ENCODE measurements at places on chromosomes 16 and 17. TPM values are rescaled to one million over a fixed set of nuclear protein-coding genes. Genes with fewer than 3 reads are reported as not detected.

Gene UNC13D
- 20.0 TPM for total RNA-seq

- H3K27ac ChIP-seq, result no peak overlapping the region
- H3K4me1 ChIP-seq, result no peaks in the 10 kb centered on the region
- no peaks in the 10 kb centered on the region for H3K36me3 ChIP-seq
These were observed 11.7 kb downstream of the ABAT start for GRCh38 chr16:8686031-8686621.

GRCh38 chr16:78163772-78164670, 64.6 kb downstream of the WWOX start:
- no peak overlapping the region for H3K4me3 ChIP-seq
- no peaks in the 10 kb centered on the region for H3K27me3 ChIP-seq
- H3K36me3 ChIP-seq, result no peaks in the 10 kb centered on the region
- no peak overlapping the region for H3K27ac ChIP-seq
- H3K4me1 ChIP-seq, result no peaks in the 10 kb centered on the region

GRCh38 chr16:89658221-89658879, 714 bp downstream of the SPATA33 start:
- DNase-seq, result no peak
- peak overlapping the region; percentile 66 for H3K4me3 ChIP-seq
- no peaks in the 10 kb centered on the region for H3K27me3 ChIP-seq
- peaks cover 3% of the 10 kb centered on the region for H3K4me1 ChIP-seq
- H3K27ac ChIP-seq, result no peak overlapping the region
- H3K36me3 ChIP-seq, result no peaks in the 10 kb centered on the region

- no peak overlapping the region for H3K4me3 ChIP-seq
- H3K27me3 ChIP-seq, result no peaks in the 10 kb centered on the region
- no peak overlapping the region for H3K27ac ChIP-seq
- no peak for DNase-seq
- no peaks in the 10 kb centered on the region for H3K4me1 ChIP-seq
These were observed 27.5 kb downstream of the TVP23A start for GRCh38 chr16:10791048-10791447.

- no peaks in the 10 kb centered on the region for H3K27me3 ChIP-seq
- no peaks in the 10 kb centered on the region for H3K4me1 ChIP-seq
- H3K4me3 ChIP-seq, result no peak overlapping the region
- DNase-seq, result no peak
- H3K27ac ChIP-seq, result peak overlapping the region; percentile 91
These were observed 22.5 kb downstream of the TIMM22 start for GRCh38 chr17:1019451-1019850.

DNA sequence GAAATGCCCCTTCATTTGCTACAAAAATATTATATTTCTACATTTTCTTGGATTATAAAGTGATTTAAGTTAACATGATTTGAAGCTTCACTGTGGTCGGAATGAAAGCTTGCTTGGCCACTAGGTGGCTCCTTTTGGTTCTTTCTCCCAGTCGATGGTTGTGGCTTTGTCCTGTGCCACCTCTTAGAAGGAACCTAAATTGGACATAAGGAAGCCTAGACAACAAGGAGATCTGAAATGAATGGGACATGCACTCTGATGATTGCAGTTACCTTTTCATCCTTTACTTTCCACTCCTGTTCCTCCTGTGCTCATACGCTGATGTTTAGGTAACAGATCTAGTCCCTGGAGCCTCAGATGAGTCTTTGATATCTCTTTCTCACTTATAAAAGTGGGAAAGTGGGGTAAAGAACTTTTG, 39.2 kb downstream of the FTO start:
- H3K36me3 ChIP-seq, result no peaks in the 10 kb centered on the region
- peaks cover 3% of the 10 kb centered on the region for H3K4me1 ChIP-seq
- no peak for DNase-seq
- no peaks in the 10 kb centered on the region for H3K27me3 ChIP-seq
- no peak overlapping the region for H3K27ac ChIP-seq
- no peak overlapping the region for H3K4me3 ChIP-seq

Gene IGFALS
- total RNA-seq, result not detected

GRCh38 chr17:37744633-37744927, 279 bp downstream of the HNF1B start:
- no peaks in the 10 kb centered on the region for H3K4me1 ChIP-seq
- H3K27me3 ChIP-seq, result no peaks in the 10 kb centered on the region
- no peak for DNase-seq
- H3K27ac ChIP-seq, result no peak overlapping the region
- no peak overlapping the region for H3K4me3 ChIP-seq
- no peaks in the 10 kb centered on the region for H3K36me3 ChIP-seq

- no peaks in the 10 kb centered on the region for H3K27me3 ChIP-seq
- peaks cover under 1% of the 10 kb centered on the region for H3K36me3 ChIP-seq
- H3K4me3 ChIP-seq, result no peak overlapping the region
- no peaks in the 10 kb centered on the region for H3K4me1 ChIP-seq
These were observed 266.6 kb downstream of the XYLT1 start for GRCh38 chr16:17204206-17204605.

DNA sequence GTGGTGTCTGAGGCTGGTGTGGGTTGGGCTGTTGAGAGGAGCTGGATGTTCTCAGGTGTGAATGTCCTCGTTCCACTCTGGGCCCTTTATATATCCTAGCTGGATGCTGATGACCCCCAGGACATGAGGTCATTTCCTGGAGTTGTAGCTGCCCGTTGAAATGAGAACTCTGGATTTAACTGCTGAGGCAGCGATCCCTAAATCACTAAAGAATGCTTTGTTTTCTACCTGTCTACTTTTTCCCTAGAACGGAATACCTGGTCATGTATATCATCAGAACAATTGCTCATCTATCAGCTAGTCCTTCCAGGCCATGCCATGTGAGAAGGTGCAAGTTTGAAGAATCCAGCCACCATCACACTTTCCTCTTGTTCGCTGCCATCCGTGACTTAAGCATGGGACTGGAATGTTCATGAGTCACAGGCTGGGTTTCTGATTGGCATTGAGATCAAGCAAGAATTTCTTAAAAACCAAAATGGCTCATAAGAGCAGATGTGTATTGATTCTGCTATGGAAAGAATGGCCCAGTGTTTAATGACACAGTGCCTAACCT, at the start of gene KRTAP2-3:
KRTAP2-3 (minus strand) TSS at position 63 of the 553 bp plus-strand sequence. CDS start 64 bp downstream, outside the sequence.
- no peaks in the 10 kb centered on the region for H3K4me1 ChIP-seq
- H3K27ac ChIP-seq, result no peak within 1 kb of the TSS
- no peak for DNase-seq
- H3K27me3 ChIP-seq, result no peaks in the 10 kb centered on the region
- H3K4me3 ChIP-seq, result no peak within 1 kb of the TSS
- H3K36me3 ChIP-seq, result no peaks in the 10 kb centered on the region

DNA sequence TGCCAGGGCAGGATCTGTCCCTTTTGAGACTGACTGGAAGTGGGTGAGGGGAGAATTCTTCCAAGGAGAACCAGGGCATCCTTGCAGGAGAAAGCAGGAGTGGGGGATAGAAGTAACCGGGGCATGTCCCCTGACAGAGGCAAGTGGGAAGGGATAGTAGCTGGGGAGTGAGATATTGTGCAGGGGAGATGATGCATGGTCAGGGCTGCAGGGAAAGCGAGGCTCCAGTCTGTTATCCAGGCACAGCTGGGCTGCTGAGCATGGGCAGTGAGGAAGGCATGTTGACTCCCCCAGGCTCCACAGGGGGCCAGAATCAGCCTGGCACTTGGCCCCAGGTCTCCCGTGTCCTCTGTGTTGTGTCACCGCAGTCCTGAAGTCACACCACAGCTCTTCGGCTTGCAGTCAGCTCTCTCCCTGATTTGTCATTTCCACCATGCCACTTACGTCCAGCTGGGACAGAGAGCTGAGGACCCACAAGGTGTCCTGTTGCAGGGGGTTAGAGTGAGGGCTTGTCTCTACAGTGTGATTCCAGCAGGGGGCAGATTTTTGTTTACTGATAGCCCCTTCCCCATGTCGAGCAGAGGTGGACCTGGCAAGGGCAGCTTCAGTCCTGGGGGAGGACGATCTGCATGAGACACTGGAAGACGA, 40.9 kb downstream of the B9D1 start:
- no peak overlapping the region for H3K27ac ChIP-seq
- no peaks in the 10 kb centered on the region for H3K36me3 ChIP-seq
- no peaks in the 10 kb centered on the region for H3K27me3 ChIP-seq
- no peak for DNase-seq

- H3K36me3 ChIP-seq, result no peaks in the 10 kb centered on the region
- peak; percentile 57 for DNase-seq
- no peak overlapping the region for H3K4me3 ChIP-seq
- no peak overlapping the region for H3K27ac ChIP-seq
- no peaks in the 10 kb centered on the region for H3K4me1 ChIP-seq
These were observed 14.8 kb upstream of the ADCY7 start for GRCh38 chr16:50251375-50252081.

Gene HBA2
- total RNA-seq, result 1,265 TPM

DNA sequence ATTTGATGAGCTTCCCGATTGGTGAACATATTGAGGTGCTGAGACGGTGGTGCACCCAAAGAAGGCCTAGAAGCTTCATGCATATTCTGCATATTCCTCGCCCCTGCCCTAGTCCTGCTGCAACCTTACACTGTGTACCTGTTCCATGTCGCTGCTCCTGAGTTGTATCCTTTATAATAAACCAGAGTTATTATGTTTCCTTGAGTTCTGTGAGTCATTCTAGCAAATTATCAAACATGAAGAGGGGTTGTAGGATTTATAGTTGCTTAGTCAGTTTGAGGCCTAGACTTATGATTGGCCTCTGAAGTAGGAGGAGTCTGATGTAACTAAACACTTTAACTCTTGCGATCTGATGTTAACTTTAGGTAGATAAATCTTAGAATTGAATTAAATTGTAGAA, 436.8 kb downstream of the CA10 start:
- H3K27ac ChIP-seq, result no peak overlapping the region
- no peak overlapping the region for H3K4me3 ChIP-seq
- DNase-seq, result no peak
- no peaks in the 10 kb centered on the region for H3K36me3 ChIP-seq
- no peaks in the 10 kb centered on the region for H3K27me3 ChIP-seq

Gene ATP1B2
- 7.2 TPM for total RNA-seq

GRCh38 chr17:40307001-40307730, 1.8 kb upstream of the RARA start:
- H3K27me3 ChIP-seq, result no peaks in the 10 kb centered on the region
- peaks cover 3% of the 10 kb centered on the region for H3K4me1 ChIP-seq
- no peak overlapping the region for H3K27ac ChIP-seq
- no peak overlapping the region for H3K4me3 ChIP-seq

DNA sequence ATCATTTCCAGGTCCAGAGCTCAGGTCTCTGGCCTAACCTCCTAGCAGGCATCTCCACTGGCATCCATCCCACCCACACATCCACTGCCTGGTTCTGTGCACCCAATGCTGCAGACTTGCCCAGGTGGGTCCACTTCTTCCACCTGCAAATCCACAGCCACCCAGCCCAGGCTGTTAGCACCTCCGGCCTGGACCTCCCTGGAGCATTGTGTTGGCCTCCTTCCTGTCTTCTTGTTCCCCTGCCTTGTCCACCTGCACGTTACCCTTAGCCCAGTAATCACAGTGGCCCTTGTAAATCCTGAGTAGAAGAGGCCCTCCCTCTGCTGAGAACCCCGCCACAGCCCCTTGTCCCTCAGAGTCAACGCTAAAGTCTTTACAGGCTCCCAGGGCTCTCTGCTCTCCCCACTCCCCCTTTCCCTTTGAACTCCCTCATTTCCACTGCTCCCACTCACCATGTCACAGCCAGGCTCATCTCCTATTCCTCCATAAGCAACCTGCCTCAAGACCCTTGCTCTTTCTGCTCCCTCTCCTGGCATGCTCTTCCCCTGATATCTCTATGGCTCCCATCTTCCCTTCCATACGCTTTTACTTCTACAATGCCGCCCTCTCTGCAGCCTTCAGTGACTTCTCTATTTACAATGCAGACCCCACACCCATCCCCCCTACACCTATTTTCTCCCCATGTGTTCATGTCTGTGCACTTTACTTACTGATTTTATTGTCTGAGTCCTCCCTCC, 288.8 kb downstream of the FOXL1 start:
- H3K27ac ChIP-seq, result no peak overlapping the region
- no peaks in the 10 kb centered on the region for H3K36me3 ChIP-seq
- H3K4me3 ChIP-seq, result no peak overlapping the region
- peak; percentile 29 for DNase-seq
- no peaks in the 10 kb centered on the region for H3K27me3 ChIP-seq
- no peaks in the 10 kb centered on the region for H3K4me1 ChIP-seq

- H3K27me3 ChIP-seq, result no peaks in the 10 kb centered on the region
- H3K4me1 ChIP-seq, result no peaks in the 10 kb centered on the region
- H3K4me3 ChIP-seq, result no peak overlapping the region
- no peaks in the 10 kb centered on the region for H3K36me3 ChIP-seq
- DNase-seq, result no peak
These were observed 10.8 kb upstream of the DRG2 start for GRCh38 chr17:18076936-18077335.

DNA sequence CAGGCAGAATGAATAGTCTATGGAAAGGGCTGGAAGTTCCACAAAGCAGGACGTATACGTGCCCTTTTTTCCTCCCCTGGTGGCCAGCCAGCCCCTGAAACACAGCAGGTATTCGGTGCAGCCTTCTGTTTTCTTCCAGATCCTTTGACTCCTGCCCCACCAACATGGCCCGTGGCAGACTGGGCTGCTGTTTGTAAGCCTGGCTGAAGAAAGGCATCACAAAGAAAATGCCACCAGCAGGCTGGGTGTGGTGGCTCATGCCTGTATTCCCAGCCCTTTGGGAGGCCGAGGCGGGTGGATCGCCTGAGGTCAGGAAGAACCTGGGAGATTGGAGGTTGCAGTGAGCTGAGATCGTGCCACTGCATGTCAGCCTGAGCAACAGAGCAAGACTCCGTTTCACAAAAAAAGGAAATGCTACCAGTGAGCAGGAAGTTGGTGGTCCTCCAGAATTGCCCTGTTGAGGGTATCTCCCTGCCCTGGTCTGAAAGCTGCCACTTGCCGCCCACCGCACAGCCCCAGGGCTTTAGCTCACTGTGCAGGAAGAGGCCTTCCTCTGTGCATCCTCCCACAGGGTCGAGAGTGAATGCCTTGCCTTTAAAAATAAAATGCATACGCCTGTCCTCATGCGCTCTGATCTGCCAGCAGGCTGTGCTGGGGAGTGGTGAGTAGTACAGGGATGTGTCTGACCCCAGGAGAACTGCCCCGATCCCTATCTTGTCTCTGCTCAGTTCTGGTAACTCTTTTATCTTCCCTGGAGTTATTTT, 587.7 kb downstream of the MAF start:
- no peak overlapping the region for H3K27ac ChIP-seq
- no peak for DNase-seq
- H3K36me3 ChIP-seq, result no peaks in the 10 kb centered on the region
- no peaks in the 10 kb centered on the region for H3K27me3 ChIP-seq
- H3K4me3 ChIP-seq, result no peak overlapping the region
- H3K4me1 ChIP-seq, result no peaks in the 10 kb centered on the region

- DNase-seq, result no peak
- H3K27ac ChIP-seq, result no peak overlapping the region
These were observed 17.6 kb downstream of the ACE start for GRCh38 chr17:63494300-63494928.

- no peaks in the 10 kb centered on the region for H3K36me3 ChIP-seq
- H3K4me1 ChIP-seq, result no peaks in the 10 kb centered on the region
- H3K4me3 ChIP-seq, result no peak overlapping the region
- no peak overlapping the region for H3K27ac ChIP-seq
These were observed 4.3 kb upstream of the SH2B1 start for GRCh38 chr16:28859326-28859725.

- H3K4me1 ChIP-seq, result no peaks in the 10 kb centered on the region
- H3K36me3 ChIP-seq, result no peaks in the 10 kb centered on the region
- H3K4me3 ChIP-seq, result no peak overlapping the region
- DNase-seq, result no peak
- no peak overlapping the region for H3K27ac ChIP-seq
These were observed 14.1 kb downstream of the UTS2R start for GRCh38 chr17:82385559-82386254.

All from aorta (tissue), 5 donors.